ENCODE measurements at places on chromosomes 2 and 18. TPM values are rescaled to one million over a fixed set of nuclear protein-coding genes. Genes with fewer than 3 reads are reported as not detected.

Gene NEURL3
- total RNA-seq = 0.43 TPM

Gene SMARCAL1
- total RNA-seq = 19.9 TPM

DNA sequence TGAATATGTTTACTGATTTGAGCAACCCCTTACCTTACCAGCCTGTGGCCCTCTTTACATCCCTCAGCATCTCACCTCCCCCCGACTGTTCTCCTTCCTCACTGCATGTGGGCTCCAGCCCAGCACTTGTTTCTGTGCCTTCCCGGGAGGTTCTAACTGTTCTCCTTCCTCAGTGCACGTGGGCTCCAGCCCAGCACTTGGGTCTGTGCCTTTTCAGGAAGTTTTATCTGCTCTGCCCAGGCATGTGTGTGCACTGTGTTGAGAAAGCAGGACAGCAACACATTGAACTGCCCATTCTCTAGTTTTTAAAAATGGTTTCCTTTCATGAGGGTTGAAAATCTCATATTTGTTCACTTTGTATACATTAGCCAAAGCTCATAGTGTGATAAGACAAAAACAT lies 158.4 kb downstream of the ATP9B start:
- H3K4me1 ChIP-seq = no peaks in the 10 kb centered on the region
- H3K36me3 ChIP-seq = no peaks in the 10 kb centered on the region
- no peak overlapping the region for H3K27ac ChIP-seq
- H3K4me3 ChIP-seq = no peak overlapping the region
- H3K27me3 ChIP-seq = no peaks in the 10 kb centered on the region

DNA sequence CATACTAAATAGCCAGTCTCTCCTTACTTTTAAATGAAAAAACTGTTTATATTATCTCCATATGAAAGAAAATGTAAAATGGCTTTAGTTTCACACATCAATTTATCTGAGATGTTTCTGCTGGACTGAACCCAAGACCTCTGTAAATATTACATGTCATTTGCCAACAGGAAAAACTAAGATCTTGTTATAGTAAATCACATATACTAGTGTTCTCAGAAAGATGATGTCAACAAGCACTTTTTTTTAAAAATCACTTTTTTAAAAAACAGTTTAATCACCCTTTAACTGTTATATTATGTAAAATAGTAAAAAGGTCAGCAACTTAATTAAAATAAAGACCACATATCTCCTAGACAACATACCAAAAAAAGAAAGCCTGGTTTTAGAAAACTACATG lies 46.3 kb downstream of the PTPN2 start:
- H3K27me3 ChIP-seq = no peaks in the 10 kb centered on the region
- no peaks in the 10 kb centered on the region for H3K36me3 ChIP-seq
- H3K27ac ChIP-seq = no peak overlapping the region
- H3K4me3 ChIP-seq = no peak overlapping the region

Gene FRZB
- not detected for total RNA-seq

Gene SERPINB2
- not detected for total RNA-seq

GRCh38 chr2:226151157-226151556 lies 648.5 kb downstream of the IRS1 start:
- H3K27me3 ChIP-seq = no peaks in the 10 kb centered on the region
- no peak overlapping the region for H3K4me3 ChIP-seq
- H3K36me3 ChIP-seq = no peaks in the 10 kb centered on the region
- H3K27ac ChIP-seq = no peak overlapping the region
- no peaks in the 10 kb centered on the region for H3K4me1 ChIP-seq

GRCh38 chr2:107807988-107808387 lies 18.7 kb upstream of the RGPD4 start:
- no peak overlapping the region for H3K4me3 ChIP-seq
- no peak for DNase-seq
- H3K36me3 ChIP-seq = no peaks in the 10 kb centered on the region
- H3K27me3 ChIP-seq = no peaks in the 10 kb centered on the region

Gene NT5DC4
- total RNA-seq = not detected

- H3K27ac ChIP-seq = no peak overlapping the region
- no peaks in the 10 kb centered on the region for H3K27me3 ChIP-seq
- no peaks in the 10 kb centered on the region for H3K36me3 ChIP-seq
- no peaks in the 10 kb centered on the region for H3K4me1 ChIP-seq
Measured at GRCh38 chr18:3935305-3935704, 485.3 kb downstream of the TGIF1 start.

Gene EPG5
- 54.5 TPM for total RNA-seq

Gene GKN1
- not detected for total RNA-seq

Gene VIL1
- total RNA-seq = not detected

DNA sequence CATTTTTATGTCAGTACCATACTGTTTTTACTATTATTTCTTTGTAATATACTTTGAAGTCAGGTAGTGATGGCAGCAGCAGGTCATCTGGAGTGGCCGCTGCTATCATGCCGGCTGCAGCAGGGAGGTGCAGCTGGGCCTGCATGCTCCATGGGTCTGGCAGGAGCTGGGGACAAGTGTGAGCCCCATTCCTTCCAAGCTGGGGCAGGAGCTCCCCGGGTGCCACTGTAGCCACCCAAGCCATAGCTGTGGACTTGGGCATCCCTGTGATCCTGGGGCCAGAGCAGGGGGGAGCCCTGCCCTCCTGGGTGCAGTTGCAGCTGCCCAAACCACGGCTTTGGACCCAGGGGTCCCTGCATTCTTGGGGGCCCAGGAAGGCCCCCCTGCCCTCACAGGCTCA lies 59.2 kb downstream of the CSRNP3 start:
- no peaks in the 10 kb centered on the region for H3K27me3 ChIP-seq
- H3K4me1 ChIP-seq = no peaks in the 10 kb centered on the region
- no peak overlapping the region for H3K4me3 ChIP-seq
- no peak overlapping the region for H3K27ac ChIP-seq
- no peaks in the 10 kb centered on the region for H3K36me3 ChIP-seq

DNA sequence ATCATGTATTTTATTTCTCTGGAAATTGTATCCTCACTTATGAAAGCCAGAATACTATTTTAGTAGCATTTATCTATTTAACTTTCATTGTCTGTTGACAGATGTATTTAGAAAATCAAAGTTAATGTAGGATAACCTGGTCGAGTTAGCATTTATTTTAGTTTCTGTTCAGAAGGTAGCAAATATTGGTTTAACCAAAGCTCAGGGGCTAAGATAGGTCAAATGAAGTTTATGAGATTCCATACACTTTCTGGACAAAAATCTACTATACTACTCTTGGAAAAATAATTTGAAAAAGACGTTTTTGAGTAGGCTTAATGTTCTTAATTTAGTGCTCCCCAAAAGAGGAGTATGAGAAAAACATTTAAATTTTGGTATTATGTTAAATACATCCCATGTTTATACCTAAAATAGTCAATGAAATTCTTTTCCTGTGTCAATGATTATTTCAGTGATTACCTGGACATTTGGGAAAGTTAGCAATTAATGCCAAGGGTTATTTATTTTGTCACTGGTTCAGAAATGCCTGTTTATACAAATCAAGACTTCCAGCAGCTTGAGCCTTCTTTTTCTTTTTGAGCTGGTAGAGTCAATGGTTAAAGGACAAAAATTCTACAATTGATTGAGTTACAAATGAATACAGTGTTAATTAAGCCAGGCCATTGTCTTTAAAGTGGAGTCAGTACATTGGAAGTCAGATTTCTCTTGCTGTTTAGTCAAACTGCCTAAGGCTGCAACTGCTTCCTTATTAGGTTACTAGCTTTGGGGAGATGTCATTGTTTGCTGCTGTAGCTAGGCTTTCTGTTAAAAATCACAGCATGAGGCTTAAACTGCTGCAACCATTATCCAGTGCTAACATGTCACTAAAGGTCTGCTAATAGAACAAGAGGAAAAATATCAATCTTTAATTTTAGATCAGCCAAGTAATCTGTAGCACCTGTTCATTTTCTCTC lies 182.3 kb downstream of the CAMKMT start:
- no peak overlapping the region for H3K27ac ChIP-seq
- no peak overlapping the region for H3K4me3 ChIP-seq
- DNase-seq = no peak
- H3K36me3 ChIP-seq = no peaks in the 10 kb centered on the region
- H3K27me3 ChIP-seq = no peaks in the 10 kb centered on the region
- no peaks in the 10 kb centered on the region for H3K4me1 ChIP-seq

- no peak for DNase-seq
- H3K27ac ChIP-seq = no peak overlapping the region
- no peak overlapping the region for H3K4me3 ChIP-seq
- H3K27me3 ChIP-seq = no peaks in the 10 kb centered on the region
- no peaks in the 10 kb centered on the region for H3K36me3 ChIP-seq
- H3K4me1 ChIP-seq = no peaks in the 10 kb centered on the region
Measured at GRCh38 chr2:208511016-208511415, 104.4 kb downstream of the PTH2R start.

DNA sequence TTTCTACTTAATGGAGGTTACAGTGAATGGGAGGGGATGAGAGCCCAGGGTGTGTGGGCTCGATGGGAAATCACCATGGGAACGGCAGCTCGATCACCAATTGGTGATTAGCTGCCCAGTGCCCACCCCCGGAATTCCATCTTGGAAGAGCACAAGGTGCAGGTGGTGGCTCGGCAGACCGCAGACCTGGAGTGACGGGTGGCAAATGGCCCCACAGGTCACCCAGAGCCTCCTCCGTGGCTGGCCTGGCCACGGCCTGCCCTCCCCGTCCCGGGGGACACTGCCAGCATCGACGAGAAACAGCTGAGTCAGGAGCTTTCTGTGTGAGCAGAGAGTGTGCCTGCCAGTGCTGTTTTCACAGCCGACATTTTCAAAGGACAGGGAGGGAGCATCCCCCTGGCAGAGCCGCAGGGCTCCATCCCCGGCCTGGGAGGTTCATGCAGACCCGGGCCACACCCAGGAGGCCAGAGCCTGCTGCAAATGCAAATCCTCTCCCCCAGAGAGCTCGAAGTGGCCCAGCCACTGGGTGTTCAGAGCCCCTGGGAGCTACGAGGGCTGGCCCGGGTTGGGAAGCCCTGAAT lies 176.4 kb upstream of the MYT1L start:
- no peaks in the 10 kb centered on the region for H3K36me3 ChIP-seq
- H3K27me3 ChIP-seq = no peaks in the 10 kb centered on the region
- H3K27ac ChIP-seq = no peak overlapping the region
- no peak overlapping the region for H3K4me3 ChIP-seq
- no peak for DNase-seq
- no peaks in the 10 kb centered on the region for H3K4me1 ChIP-seq

GRCh38 chr2:46850742-46851141 lies 64.9 kb downstream of the MCFD2 start:
- H3K4me1 ChIP-seq = no peaks in the 10 kb centered on the region
- H3K27me3 ChIP-seq = no peaks in the 10 kb centered on the region
- H3K27ac ChIP-seq = no peak overlapping the region
- no peaks in the 10 kb centered on the region for H3K36me3 ChIP-seq
- H3K4me3 ChIP-seq = no peak overlapping the region
- no peak for DNase-seq

DNA sequence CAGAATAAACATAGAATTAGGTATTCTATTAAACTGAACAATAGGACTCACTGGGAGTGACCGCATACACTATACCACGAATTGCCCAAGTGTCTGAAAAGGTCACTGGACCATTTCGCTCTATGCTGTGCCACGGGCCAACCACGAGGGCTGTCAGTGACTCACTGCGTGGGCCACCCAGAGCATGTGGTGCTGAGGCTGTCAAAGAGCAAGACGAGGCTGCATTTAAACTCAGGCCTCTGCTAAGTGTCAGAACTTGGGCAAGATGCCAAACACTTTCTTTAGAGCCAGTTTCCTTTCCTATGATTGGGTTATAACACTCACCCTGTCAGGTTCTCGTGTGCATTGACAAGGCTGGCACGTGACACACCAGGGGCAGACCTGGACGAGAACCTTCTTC lies 97.5 kb downstream of the SH3YL1 start:
- no peak overlapping the region for H3K27ac ChIP-seq
- no peak overlapping the region for H3K4me3 ChIP-seq
- no peak for DNase-seq
- no peaks in the 10 kb centered on the region for H3K36me3 ChIP-seq
